ENCODE measurements at places on chromosomes 4 and X.

DNA sequence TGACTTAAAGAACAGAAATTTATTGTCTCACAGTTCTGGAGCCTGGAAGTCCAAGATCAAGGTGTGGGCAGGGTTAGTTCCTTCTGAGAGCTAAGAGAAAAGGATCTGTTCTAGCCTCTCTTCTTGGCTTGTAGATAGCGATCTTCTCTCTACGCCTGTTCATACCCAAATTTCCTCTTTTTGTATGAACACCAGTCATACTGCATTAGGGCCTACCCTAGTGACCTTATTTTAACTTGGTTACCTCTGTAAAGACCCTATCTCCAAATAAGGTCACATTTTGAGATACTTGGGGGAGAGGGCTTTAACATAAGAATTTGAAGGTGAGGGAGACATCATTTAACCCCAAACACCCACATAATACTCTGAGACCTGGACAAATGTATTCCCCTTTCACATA is 55.6 kb upstream of the SPP1 start:
- DNase-seq = no peak

DNA sequence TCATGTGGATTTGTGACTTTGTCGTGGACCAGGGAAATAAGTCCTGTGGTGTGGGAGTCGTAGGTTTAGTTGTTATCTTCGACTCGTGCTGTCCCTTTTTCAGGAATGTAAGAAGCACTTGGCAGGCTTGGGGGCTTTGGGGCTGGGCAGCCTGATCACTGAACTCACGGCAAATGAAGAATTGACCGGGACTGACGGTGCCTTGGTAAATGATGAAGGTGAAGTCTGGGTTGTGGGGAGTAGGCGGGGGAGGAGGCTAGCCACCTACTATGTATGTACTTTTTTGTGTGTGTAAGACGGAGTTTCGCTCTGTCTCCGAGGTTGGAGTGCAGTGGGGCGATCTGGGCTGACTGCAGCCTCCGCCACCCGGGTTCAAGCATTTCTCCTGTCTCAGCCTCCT is 1.2 kb downstream of the TAF1 start:
- no peak for DNase-seq

DNA sequence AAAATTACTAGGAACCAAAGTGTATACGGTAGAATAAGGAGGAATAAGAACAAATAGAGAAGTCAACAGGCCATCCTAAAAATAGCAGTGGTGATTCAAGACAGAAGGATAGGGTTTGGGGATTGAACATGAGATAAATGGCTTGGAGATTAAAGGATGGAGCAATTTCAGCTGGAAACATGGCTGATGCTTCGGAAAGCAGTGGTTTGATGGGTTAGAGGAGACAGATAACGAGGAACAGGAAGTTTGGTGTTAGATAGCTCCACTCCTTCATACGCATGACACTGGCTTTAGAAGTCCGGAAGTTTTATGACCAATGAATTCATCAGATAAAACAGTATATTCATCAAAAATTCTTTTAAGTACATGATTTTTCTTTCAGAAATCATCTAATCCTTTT is 70.8 kb upstream of the GALNTL6 start:
- no peak for DNase-seq

DNA sequence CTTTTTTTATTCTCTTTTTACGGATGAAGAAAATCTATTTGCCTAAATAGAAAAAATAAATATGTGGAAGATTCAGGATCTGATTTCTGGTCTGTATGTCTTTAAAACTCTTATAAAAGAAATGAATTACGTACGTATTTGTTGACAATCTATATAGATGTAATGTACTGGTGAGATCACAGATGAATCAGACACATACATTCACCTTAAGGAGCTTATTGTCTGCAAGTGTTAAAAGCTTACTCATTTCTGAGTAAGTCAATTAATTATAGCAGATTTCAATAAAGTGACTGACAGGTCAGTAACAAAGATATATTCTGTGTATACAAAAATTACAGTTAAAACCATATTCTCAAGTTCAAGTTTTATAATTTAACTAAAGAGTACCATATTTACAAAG is 66.6 kb upstream of the NAF1 start:
- no peak for DNase-seq

DNA sequence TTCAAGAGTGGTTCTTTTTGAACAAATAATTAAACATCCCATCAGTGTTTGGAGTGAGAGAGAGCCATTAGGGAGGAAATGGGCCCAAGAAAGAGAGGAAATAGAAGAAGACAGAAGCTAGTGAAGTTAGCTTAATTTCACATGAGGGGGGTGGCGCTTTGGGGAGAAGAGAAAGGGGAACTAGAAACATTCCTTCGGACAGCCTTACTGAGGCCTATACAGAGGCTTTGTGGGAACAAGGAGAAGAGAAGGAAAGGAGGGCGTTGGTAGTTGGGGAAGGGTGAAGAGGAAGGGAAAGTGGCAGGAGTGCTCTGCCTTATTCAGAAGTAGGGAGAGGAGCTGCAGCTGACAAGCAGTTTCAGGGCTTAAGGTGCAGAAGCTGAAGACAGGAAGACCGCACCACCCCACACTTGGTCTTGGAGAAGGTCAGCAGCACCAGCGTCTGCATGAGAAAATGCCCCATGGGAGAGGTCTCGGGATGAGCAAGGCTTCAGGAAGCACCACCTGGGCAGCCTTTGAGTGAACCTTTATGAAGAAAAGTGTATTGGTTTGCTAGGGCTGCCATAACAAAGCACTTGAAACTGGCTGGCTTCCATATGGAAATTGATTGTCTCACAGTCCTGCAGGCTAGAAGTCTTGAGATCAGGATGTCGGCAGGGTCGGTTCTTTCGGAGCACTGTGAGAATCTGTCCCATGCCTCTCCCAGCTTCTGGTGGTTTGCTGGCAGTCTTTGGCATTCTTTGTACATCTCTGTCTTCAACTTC is 85.1 kb downstream of the KIT start:
- DNase-seq = no peak
